Amygdala (tissue), 56 donors: ENCODE measurements at places on chromosomes 12 and 14.

DNA sequence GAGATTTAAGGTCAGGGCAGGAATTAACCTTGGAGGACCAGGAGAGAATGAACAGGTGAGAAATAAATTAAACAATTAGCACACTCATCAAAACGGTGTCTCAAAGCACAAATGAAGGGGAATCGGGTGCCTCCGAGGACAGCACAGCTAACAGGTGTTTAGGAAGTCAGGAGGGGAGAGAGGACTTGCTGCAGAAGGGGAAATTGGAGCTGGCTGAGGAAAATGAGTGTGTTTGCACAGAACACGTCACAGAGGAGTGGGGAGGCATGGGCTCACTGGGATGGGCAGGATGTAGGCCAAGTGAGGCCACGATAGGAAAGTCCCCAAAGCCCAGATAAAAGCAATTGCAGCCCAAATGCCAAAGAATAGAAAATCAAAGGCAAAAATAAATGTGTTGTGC, 121.7 kb downstream of the ZNF664 start:
- DNase-seq = no peak

DNA sequence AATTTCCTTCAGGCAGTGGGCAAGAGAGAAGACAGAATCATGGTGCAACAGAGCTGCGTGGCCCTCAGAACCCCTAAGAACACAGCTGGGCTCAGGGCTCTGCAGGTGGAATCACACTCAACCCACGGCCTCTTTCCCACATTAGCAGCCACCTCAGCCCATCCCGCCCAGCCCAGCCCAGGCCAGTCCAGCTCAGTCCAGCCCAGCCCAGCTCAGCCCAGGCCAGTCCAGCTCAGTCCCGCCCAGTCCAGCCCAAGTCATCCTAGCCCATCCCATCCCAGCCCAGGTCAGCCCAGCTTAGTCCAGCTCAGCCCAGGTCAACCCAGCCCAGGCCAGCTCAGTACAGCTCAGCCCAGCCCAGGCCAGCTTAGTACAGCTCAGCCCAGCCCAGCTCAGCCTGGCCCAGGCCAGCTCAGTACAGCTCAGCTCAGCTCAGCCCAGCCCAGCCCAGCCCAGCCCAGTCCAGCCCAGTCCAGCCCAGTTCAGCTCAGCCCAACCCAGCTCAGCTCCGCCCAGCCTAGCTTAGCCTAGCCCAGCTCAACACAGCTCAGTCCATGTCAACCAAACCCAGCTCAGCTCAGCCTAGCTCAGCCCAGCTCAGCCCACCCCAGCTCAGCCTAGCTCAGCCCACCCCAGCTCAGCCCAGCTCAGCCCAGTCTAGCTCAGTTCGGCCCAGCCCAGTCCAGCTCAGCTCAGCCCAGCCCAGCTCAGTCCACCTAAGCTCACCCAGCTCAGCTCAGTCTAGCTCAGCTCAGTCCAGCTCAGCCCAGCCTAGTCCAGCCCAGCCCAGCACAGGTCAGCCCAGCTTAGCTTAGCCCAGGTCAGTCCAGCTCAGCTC, 183.1 kb downstream of the TMEM121 start:
- no peak for DNase-seq

- DNase-seq = peak; percentile 58
Measured at GRCh38 chr14:20327005-20327869, 5.8 kb downstream of the CCNB1IP1 start.

GRCh38 chr14:91858536-91859275, 8.6 kb downstream of the TC2N start:
- DNase-seq = no peak

DNA sequence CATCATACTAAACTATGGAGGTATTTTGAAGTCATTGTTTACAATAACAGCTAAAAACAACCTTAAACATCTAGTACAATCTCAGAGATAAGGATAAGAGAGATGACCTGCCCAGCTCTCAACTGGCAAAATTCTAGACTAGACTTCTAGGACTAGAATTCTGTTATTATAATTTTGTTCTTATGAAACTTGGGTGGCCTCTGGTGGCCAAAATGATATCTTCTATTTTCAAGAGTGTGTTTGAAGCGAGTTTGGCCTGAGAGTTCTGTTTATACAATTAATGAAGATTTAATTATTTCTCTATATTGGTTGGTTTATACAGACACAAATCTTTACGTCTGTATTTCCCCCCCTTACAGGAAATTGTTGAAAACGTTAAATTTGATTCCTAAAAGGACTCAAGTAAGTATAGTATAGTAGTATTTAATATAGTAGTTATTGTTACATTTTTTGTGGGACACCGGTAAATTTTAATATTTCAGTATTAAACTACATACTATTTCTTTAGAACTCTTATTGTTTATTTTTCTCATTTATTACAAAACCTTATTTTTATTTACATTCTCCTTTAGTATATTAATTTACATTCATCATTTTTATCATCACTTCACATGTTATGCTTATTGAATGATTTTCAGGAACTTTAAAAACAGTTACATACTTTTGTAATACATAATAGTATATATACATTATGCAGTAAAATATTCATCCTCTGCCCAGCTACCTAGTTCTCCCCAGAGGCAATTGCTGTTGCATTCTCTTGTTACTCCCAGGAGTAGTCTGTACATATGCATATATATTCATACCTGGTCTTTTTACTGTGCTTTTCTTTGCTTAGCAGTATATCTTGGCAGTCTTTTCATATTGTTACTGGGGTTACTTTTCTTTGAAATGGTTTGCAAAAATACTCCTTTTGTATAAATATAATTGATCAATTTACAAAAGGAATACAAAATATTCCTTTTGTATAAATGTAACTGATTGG, 6.6 kb downstream of the PPHLN1 start:
- no peak for DNase-seq
